ENCODE measurements at places on chromosomes 5 and 9.

DNA sequence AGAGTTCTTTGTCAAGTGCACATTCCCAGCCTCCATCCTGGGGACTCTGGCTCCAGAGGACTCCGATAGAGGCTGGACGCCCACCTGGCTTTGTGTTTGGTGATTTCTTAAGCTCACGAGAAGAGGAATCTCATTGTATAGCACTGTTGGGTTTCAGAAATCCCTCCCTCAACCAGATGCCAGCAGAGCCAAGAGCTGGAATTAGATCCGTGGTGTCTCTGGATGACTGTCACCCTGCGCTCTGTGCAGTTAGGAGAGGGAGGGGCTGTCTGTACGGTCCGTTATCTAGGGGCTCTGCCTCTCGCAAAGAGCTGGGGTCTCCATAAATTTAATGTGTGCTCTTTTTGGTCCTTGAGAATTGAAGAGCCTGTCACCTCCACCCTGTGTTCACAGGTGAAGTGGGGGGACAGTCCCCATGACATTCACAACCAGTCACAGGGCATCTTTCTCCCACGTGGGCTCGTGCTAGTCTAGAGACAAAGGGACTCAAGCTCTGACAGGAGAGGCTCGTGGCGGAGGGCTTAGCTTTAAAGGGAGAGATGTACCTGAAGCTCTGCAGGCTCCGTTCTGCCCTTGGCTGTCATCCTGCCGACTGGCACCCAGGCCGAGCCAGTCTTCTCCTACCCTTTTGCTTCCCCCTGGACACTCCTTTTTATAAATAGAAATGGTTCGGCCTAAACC, 41.4 kb downstream of the FAM78A start:
- no peak for DNase-seq

GRCh38 chr5:115954144-115954543, 8.1 kb upstream of the LVRN start:
- no peak for DNase-seq

DNA sequence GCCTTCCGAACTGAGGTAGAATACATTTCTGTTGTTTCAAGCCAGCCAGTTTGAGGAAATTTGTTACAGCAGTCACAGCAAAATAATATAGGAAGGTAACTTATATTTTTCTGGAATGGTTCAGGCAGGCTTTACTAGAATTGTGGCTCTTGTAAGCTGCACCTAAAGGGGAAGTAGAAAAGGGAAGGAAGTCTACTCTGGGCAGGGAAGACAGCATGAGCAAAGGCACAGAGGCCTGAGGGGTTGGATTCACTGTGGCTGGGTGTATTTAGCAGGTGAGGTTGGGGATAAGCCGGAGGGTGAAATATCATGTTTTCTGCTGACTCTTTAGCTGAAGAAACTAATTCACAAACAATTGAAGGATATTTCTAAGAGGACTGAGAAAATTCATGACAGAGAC, 183.5 kb downstream of the GAS1 start:
- no peak for DNase-seq

- DNase-seq: no peak
These were observed 28.5 kb upstream of the MATR3 start for GRCh38 chr5:139265001-139265400.

- no peak for DNase-seq
These were observed 443.4 kb upstream of the TRPC7 start for GRCh38 chr5:136808756-136809155.

DNA sequence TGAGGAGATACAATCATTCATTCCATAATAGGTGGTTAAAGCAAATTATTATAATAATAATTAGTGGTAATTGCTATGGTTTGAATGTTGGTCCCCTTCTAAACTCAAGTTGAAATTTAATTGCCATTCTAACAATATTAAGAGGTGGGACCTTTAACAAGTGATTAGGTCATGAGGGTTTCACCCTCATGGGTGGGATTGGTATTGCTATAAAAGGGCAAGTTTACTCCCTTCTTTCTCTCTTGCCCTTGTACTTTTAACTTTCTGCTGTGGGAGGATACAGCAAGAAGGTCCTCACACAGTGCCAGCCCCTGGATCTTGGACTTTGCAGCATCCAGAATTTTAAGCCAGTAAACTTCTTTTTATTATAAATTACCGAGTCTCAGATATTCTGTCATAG, 101.9 kb upstream of the PARP8 start:
- DNase-seq: no peak

DNA sequence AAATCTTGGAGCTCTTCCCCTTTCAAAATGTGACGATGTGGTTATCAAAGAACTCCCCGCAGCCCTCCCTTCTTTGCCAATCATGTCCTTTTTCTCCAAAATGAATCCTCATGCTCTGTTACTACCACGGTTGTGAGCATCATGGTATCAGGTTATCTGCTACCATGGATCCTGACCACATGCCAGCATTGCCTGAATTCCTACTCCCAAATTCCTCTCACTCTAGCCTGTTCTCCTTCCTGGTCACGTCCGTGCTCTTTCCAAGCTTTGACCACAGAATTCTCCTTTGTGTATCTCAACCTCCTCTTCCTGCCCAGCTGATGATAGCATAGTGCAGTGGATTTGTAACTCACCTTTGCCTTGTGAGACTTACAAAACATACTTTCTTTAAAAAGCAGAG, 59.5 kb upstream of the FBXL7 start:
- DNase-seq: no peak

DNA sequence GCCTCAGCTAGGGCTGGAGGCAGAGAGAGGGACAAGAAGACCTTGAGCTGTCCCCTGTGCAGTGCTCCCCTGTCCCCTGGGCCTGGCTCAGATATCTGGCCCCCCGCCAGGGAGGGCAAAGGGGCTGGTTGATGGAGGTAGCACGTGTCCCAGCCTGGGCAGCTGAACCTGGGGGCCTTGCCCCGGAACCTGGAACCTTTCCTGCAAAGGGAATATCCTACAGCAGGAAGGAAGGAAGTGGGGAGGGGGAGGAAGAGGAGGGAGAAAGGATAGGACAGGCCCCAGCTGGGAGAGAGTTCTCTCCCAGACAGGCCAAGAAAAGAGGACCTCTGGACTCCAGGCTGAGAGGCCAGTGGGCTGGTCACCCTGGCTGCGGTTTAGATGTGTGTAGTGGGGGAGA, 27.6 kb upstream of the PSD2 start:
- no peak for DNase-seq

- DNase-seq: no peak
These were observed 168.8 kb upstream of the IRX2 start for GRCh38 chr5:2920312-2920711.

GRCh38 chr9:97357056-97357455, 49.6 kb downstream of the CCDC180 start:
- DNase-seq: no peak

DNA sequence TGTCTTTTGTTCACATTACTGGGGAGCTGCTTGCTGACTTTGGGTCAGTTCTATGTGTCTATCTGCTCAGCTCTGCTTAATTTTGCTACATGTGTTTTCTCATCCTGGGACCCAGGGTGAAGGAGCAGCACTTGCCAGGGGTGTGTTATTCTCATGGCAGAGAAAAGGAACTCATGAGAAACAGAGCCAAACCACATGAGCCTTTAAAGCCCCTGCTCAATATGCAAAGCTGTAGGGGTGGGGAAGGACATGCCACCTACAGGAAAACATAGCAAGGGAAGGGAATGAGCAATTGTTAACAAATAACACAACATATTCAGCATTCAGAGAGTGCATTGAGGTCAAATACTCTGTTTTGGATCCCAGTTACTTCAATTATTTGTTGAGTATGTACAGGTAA, 290.9 kb downstream of the CDK5RAP2 start:
- DNase-seq: no peak

GRCh38 chr9:34400686-34401602, 24.2 kb upstream of the MYORG start:
- DNase-seq: no peak

GRCh38 chr9:68730570-68731235, 25.7 kb downstream of the PIP5K1B start:
- no peak for DNase-seq

DNA sequence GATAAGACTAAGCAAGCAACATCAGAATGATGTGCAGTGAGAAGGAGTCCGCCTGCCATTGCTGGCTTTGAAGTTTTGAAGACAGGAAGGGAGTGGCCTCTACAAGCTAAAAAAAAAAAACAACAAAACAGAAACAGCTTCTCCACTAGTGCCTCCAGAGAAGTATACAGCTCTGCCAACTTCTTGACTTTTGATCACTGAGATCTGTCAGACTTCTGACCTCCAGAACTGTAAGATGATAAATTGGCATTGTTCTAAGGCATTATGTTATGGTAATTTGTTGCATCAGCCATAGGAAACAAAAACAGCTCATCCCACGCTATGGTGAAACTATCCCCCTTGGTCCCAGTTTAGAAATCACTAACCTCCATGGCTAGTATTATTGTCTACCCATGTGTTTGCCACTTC, 131.0 kb upstream of the VCAN start:
- DNase-seq: no peak
